Spinal cord (tissue), 10 donors: ENCODE measurements at places on chromosomes 16 and 17.

DNA sequence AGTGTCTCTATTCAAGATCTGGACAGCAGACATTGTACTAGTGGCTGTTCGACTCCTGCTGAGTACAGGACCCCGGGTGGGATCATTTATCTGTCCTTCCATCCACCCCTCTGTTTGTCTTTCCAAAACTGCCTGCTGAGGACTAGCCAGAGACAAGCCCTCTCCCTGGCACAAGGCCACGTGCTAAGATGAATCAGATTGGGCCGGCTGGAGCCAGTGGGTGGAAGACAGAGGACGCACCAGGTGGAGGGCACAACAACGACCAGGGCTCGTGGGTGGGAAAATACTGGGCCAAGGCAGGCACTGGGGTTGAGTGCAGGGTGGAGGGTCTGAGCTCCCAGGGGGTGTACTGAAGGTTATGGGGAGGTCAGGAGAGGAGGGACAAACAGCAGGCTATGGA, 1.4 kb upstream of the CA7 start:
- DNase-seq = no peak
- no peak overlapping the region for H3K4me3 ChIP-seq
- no peaks in the 10 kb centered on the region for H3K36me3 ChIP-seq
- H3K4me1 ChIP-seq = peaks cover 16% of the 10 kb centered on the region
- no peak overlapping the region for H3K27ac ChIP-seq

DNA sequence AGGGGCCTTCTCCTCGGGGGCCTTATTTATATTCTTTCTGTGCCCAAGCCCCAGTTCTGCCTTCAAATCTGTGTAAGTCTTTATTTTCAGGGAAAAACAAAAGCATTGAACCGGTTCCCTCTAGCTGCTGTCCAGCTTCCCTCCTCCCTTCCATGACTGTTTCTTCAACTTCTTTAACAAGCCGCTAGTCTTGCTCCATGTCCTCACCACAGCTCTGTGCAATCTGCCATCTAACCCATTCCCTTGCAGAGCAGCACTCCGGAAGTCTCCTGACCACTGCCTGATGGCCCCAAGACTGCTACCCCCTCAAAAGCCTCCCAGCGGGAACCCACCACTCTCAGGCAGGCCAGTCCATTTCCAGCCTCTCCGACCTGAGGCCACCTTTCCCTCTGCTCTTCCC, 16.9 kb downstream of the EMC8 start:
- H3K36me3 ChIP-seq = peaks cover 58% of the 10 kb centered on the region
- peaks cover 28% of the 10 kb centered on the region for H3K4me1 ChIP-seq
- H3K4me3 ChIP-seq = no peak overlapping the region
- no peak for DNase-seq
- peak overlapping the region; percentile 70 for H3K27ac ChIP-seq
- no peaks in the 10 kb centered on the region for H3K27me3 ChIP-seq

DNA sequence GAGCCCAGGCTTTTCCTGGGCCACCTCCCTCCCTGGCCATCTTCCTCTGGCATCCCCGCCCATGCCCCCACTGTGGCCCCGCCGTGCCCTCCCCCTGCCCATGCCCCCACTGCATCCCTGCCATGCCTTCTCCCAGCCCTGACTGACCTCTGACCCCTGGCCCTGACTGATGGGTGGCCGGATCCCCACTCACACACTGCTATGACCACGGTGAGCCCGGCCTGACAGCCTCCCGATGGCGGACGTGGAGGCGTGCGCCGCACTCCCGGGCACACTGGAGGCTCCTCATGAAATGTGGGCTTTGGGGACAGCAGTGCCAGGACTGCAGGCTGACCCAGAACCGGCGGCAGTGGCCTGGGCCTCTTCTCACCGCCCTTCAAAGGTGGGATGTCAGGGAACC, 10.6 kb upstream of the C1QTNF8 start:
- no peak overlapping the region for H3K4me3 ChIP-seq
- DNase-seq = no peak
- H3K36me3 ChIP-seq = peaks cover 10% of the 10 kb centered on the region
- H3K27ac ChIP-seq = no peak overlapping the region
- H3K4me1 ChIP-seq = peaks cover 35% of the 10 kb centered on the region
- peaks cover 19% of the 10 kb centered on the region for H3K27me3 ChIP-seq

- no peaks in the 10 kb centered on the region for H3K27me3 ChIP-seq
- no peak overlapping the region for H3K4me3 ChIP-seq
- no peak overlapping the region for H3K27ac ChIP-seq
- peaks cover 15% of the 10 kb centered on the region for H3K36me3 ChIP-seq
- DNase-seq = no peak
These were observed 10.4 kb upstream of the CHD3 start for GRCh38 chr17:7878234-7878633.

DNA sequence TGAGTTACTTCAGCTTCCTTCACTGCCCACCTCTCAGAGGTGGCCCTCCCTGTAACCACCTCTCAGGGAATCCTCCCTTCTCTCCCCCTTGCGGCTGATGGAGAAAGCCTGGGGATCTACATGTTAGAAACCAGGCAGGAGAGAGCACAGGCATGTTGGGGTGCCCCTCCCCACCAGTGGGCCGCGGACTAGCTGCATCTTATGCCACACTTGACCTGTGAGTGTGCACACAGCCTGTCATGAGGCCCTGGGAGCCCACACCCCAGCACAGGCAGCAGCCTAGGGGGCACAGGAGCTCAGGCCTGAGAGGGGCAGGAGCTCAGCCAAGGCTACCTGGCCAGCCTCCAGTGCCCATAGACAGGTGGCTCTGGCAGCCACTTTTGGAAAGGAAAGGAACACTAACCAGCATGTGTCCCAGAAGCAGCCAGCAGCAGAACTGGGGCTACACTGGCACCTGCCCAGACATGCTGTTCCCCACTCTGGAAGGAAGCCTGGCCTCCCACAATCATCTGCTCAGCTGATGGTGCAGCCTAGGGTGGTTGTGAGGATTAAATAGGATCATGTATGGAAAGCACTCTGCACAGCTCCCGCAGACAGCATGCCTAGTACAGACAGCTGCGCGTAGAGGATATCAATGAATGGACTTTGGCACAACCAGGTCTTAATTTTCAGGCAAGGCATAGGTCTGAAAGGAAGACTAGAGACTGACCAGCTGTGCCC, 60.5 kb downstream of the TMEM132E start:
- no peak overlapping the region for H3K27ac ChIP-seq
- H3K27me3 ChIP-seq = peaks cover 16% of the 10 kb centered on the region
- H3K4me3 ChIP-seq = no peak overlapping the region
- peaks cover 27% of the 10 kb centered on the region for H3K36me3 ChIP-seq

GRCh38 chr16:55502801-55503366, 6.0 kb upstream of the LPCAT2 start:
- H3K4me3 ChIP-seq = no peak overlapping the region
- DNase-seq = peak; percentile 94
- H3K4me1 ChIP-seq = peaks cover 63% of the 10 kb centered on the region
- H3K27me3 ChIP-seq = no peaks in the 10 kb centered on the region
- peak overlapping the region; percentile 75 for H3K27ac ChIP-seq
